ENCODE measurements at places on chromosomes 6 and 20.

DNA sequence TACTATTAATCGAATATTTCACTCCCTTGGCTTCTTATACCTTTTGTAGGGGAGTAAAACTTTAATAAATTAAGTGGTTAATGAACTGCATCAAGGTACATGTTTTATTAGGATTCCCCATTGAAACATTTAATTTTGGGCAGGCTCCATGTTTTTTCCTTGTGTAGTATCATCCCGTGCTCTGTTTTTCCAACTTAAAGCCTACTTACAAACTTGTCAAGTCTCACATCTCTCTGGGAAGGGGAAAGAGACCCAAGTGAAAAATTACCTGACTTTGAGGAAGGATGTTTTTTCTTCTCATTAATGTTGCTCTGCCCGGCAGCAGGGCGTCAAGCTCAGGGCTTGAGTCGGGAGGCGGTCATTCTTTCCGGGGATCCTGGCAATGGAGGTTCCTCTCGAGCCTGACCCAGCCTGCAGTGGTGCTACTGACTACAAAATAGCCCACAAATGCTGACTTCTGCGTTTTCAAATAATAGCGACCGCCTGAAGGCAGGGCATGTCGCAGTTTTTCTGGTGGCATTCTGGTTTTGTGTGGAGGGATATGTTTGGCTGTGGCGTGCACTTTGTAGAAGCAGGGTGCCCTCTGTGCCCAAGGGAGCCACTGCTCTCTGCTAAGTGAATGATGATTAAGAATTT is 2.4 kb downstream of the DSP start:
- no peak for DNase-seq

- DNase-seq, result no peak
These were observed 150.4 kb upstream of the QKI start for GRCh38 chr6:163263998-163264661.

DNA sequence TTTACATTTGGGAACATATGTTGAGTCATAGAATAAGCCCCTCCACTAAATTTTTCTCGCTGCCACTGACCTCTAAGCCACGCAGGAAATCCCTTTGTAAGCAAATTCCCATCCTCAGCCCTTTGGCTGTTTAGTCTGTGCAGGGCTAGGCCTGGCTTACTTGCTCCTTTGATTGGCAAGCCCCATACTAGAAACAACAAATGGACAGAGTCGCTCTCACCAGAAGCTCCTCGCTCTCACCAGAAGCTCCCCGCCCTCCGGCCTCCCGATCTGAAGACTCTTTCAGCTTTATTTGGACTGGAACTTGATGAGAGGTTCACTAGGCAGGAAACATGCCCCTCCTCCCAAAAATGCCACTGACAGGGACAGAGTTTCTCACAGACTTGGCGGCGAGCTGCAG is 149.2 kb upstream of the EXOC2 start:
- no peak for DNase-seq

GRCh38 chr6:2797564-2798031 is 32.4 kb downstream of the WRNIP1 start:
- no peak for DNase-seq

DNA sequence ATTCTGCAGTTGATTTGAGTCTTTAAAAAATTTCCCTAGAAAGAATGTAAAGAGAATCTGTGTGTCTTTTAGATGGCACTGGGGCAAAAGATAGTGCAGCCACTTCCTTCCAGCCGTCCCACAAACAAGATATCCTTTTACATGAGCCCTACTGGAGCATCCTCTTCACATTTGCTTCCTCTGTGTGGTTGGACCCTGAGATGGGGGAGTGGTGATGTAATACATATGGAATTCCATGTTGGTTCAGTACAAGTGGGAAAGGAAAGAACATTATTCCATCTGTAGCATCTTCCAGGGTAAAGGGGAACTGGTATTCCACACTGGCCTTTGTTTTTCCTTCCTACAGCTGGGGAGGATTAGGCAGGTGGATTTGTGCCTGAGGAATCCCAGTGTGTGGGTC is 78.9 kb upstream of the ISM1 start:
- no peak for DNase-seq

DNA sequence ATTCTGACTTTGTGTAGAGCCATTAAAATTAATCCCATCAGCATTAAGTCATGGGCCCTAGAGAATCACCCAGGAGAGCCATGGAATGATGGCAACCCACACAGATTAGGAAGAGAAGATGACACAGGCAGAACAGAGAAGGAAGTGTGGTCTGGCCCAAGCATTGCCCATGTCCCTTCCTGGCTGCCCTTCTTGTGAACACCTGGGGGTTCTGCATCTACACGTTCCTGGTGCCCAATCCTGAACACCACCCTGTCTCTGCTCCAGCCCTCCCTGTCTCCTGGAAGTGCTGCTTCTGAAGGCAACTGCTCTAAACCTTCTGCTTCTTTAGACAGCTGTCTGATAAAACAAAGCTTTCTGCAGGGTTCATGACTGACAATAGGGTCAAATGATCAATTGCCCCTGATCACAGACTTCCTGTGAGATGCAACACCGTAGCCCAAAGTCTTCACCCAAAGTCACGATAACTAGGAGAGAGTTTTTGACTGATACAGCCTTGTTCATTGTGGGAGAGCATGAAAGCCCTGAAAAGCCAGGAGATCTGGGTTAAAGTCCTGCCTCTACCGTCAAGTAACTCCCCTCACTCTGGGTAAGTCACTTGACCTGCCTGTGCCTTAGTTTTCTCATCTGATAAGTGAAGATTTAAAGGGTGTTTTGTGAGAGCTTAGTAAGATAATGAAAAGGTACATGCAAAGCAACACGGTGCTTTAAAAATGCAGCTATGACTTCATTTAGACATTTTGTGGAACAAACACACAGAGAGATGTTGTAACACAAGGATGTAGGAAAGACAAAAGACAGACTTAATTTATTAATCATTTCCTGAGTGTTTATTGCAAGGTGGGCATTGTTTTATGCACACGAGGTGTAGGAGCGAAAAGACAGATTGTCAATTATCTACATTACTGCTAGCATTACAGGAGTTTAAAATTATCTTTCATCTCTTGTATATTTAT is 291.2 kb upstream of the STXBP5 start:
- DNase-seq, result no peak

GRCh38 chr6:41836022-41836659 is 48.6 kb downstream of the TOMM6 start:
- no peak for DNase-seq

DNA sequence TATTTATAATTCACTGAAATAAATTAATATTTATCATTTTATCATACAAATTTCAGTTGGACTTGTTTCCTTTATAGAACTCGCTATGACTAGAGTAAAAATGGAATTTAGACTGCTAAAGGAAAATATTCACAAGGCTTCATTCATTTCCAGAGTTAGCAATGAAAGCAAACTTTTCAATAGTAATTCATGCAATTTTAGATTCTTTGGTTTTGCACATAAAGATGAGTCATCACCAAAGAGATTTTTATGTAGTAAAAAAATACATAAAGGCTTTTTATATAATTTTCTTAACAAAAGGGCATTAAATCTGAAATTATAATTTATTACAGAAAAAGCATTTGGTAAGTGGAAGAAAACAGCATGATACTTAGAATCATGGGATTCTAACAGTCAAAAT is 37.2 kb upstream of the STXBP5 start:
- DNase-seq, result no peak

GRCh38 chr6:74931558-74931957 is 274.3 kb downstream of the COL12A1 start:
- no peak for DNase-seq

GRCh38 chr6:16831136-16831535 is 69.9 kb upstream of the ATXN1 start:
- no peak for DNase-seq

- no peak for DNase-seq
These were observed 135.5 kb upstream of the TNFAIP3 start for GRCh38 chr6:137731600-137731959.

DNA sequence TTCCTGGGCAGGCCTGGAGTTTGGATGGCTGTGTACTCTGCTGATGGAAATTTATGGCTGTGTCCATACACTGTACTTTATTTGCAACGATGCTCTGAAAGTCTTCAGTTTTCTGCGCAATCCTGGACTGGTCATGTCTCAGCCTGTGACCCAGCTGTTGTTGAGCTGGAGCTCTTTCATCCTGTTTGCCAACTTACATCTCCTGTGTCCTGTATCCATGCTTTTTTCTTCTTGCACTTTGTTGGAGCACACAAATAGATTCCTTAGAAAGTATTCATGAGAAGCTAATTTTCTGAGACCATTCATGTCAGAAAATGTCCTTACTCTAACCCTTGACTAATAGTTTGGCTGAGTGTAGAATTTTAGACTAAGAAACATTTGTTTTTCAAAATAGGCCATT is 251.2 kb downstream of the BCKDHB start:
- no peak for DNase-seq

GRCh38 chr20:24816907-24817306 is 132.2 kb upstream of the CST7 start:
- DNase-seq, result no peak

DNA sequence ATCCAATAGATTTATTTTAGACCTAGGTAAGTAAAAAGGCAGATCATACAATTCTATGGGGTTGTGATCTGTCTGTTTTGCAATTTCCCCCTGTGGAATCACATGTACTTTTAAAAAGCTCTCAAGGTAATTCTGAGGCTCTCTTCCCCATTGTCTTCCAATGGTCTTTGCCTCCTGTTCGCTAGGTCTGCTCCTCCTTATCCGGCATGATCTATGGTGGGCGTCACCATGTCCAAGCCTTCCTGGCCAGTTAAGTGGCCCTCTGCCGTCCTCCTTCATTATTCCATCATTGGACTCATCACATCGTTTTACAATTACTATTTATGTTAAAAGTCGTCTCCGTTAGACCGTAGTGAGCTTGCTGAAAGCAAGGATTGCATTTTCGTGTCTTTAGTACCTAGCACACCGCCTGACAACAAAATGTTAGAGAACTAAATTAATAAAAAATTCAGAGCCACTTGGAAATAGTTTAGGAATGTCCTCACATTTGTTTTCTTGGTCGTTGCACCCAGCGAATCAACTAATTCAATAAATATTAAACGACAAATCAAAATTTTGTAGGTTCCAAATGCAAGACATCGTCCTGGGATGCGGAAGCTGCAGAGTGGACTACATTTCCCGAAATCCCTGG is 2.2 kb upstream of the STXBP5 start:
- DNase-seq, result peak; percentile 12

GRCh38 chr20:32052090-32052777 is at the start of gene HCK:
TSS of gene HCK (plus strand) at chr20:32052242.
- DNase-seq, result no peak

DNA sequence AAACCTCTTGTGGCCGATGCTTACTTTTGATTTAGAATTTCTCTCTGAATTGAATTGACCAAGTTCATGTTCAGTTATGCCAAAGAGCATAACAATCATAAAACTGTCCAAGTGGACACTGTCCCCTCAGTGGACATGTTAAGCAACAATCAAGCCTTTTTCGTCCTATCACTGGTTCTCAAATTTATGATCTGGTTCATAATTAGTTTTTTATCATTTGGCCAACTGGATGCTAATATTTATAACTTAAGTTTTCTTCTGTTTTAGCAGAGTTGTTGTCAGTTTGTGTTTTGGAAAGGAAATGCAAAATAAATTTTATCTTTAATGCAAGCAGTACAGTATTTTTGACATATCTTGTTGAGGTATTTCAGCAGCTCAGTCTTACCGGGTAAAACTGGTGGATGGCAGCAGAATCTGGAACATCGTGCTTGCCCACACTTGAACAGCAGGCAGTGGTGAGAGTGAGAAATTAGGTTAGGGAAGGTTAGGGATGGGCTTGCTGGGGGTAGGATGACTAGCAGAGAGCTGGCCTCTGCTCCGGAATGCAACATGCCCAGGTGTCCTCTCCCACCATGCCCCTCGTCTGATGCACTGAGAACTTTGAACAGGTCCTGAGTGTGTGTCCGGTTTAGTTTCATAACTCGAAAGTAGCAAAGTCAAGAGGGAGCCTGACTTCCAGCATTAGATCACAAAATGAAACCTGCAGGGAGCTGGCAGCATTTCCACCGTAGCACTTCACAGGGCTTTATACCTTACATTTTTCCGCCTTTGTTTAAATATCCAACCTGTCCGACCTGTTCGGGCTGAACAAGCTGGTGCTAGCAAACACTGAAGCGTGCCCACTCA is 93.1 kb downstream of the RREB1 start:
- no peak for DNase-seq

- no peak for DNase-seq
These were observed 943 bp downstream of the ZUP1 start for GRCh38 chr6:116667623-116668022.

DNA sequence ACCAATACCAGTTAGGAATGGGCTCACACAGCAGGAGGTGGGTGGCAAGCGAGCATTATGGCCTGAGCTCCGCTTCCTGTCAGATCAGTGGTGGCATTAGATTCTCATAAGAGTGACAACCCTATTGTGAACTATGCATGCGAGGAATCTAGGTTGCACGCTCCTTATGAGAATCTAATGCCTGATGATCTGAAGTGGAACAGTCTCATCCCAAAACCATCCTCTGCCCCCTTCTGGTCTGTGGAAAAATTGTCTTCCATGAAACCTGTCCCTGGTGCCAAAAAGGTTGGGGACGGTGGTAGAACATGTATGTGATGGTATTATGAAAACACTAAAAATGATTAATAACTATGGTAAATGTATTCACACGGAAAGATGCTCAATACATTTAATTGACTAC is 99.7 kb upstream of the HIVEP1 start:
- DNase-seq, result no peak

- DNase-seq, result no peak
These were observed 27.8 kb downstream of the VAPB start for GRCh38 chr20:58416835-58417234.

GRCh38 chr20:37873884-37874283 is 29.0 kb upstream of the VSTM2L start:
- DNase-seq, result no peak

- DNase-seq, result no peak
These were observed 33.4 kb downstream of the MTRES1 start for GRCh38 chr6:107061125-107062020.

GRCh38 chr20:8255945-8256632 is 124.0 kb downstream of the PLCB1 start:
- DNase-seq, result no peak

DNA sequence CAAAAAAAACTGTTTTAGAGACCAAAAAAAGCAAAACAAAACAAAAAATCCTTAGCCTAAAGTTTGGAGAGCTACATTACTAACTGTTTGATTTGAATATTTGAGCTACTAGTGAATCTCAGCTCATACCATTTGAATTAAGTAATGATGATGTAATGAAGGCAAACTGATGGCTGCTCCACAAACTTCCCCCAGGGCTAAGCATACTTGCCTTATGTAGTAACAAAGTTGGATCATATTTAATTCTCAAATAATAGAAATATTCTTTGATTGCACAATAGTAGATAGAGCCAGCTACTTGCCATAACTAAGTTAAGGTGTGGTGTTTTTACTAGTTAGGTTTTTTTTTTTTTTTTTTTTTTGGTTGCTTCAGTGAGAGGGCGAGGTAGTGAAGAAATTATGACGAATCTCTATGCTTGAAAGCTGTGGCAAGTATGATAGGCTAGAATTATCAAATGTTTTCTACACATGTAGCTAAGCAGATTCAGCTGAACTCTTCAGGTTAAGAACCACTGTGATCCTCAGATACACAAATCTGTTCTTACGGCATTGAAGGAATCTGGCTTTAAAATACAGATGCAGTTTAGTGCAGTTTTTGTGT is 2.9 kb downstream of the RAB32 start:
- DNase-seq, result no peak

Data from activated naive CD4-positive, alpha-beta T cell treated with anti-CD3 and anti-CD28 coated beads, Interleukin-2, amount 50 U/mL, for 16 hours (primary cell).